ENCODE measurements at places on chromosomes 3 and 15.

DNA sequence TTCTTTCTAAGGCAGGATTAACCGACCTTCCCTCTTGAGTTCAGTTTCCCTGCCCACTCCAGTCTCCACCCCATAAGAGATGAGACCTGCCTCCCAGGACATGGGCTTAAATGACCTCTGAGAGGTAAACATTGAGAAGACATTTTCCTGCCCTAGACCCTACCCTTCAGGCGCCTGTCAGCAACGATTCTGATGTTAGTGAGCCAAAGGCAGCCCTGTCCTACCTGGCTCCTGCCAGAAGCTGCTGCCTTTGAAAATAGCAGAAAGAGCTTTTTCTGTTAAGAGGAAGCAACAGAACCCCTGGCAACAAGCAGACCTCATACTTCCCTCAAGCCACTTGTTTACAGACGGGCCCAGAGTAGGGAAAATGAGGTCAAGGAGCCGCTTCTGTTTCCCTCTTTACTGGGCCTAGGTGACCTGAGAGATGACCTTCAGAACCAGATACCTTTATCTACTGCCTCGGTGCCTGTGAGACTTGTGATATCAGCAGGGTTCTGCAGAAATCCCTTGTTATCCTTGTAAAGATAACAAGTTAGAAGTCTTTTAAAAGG, 52.0 kb downstream of the CD200R1L start:
- DNase-seq: no peak

DNA sequence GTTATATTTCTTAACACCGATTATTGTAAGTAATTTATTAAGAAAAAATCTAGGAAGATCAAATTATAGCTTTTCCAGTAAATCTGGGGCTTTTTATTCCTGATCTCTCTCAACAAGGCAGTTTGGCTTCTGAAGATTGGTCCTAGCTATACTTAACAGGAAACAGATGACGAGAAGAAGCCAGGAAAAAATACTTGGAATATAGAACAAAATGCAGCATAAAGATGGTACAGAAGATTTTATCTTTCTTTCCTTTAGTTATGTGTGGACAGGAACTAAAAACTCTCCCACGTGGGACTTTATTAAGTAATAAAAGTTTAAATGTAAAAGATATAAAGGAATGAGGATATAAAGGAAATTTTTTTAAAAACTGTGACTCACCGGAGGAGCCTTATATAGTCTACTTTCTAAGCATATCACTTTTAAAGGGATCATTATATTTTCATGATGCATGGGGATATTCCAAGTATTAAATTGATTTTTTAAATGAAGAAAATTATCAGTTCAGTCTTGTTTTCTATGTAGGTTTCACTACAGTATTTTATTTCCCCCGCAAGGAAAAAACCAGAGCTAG, 8.2 kb downstream of the B3GNT5 start:
- DNase-seq: no peak

- no peak for DNase-seq
Observed at GRCh38 chr3:39843440-39843839, 34.0 kb downstream of the MYRIP start.

GRCh38 chr3:179410999-179411398, 40.3 kb downstream of the GNB4 start:
- DNase-seq: no peak

Data from NCI-H1930 (cell line).